Substantia nigra (tissue), 51 donors: ENCODE measurements at places on chromosomes 4 and X.

- DNase-seq = no peak
These were observed 66.6 kb downstream of the ING2 start for GRCh38 chr4:183571350-183571941.

DNA sequence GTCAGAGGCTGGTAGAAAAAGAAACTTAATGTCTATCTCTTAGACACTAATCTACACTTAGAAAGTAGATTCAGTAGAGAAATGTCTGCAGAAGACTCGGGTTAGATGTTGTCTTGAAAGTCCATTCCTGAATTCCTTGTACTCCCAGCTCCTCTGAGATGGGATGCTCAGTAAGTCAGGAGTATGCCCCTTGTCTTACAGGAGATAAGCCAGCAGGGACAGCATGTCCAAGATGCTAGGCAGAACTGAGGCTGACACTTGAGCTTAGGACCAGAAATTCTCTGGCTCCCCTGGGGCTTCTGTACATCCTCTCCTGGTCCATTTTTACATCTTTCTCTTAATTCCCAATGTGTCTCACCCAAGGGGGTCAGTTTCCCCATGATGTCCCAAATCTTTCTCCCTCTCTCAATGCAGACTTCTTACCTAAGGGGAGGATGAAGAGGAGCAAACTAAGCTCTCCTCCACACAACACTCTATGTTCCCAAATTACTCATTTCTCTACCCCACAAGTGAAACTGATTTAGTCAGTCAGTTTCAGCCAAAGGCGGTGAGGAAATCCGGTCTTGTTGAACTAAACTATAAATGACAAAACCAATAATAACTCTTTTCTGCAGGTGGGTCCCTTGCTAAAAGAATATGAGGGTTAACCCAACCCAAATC is 558.2 kb upstream of the DIPK2B start:
- DNase-seq = no peak

DNA sequence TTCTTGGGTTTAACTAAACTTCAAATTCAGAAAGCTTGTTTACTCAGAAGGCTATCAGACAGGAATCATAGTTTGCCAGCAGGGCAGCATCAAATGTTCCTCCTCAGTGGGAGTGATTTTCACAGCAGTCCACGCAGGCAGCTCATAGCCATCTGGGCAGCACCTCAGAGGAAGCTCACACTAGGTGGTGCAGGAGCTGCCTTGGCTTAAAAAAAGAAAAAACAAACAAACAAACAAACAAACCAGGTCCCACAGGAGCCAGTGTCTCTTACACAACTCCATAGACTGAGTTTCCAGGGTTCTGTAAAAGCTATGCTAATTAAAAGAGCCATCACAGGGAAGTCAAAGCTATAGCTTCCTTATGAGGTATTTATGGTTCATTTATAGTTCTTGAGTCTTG is 10.5 kb upstream of the KLHL5 start:
- no peak for DNase-seq

DNA sequence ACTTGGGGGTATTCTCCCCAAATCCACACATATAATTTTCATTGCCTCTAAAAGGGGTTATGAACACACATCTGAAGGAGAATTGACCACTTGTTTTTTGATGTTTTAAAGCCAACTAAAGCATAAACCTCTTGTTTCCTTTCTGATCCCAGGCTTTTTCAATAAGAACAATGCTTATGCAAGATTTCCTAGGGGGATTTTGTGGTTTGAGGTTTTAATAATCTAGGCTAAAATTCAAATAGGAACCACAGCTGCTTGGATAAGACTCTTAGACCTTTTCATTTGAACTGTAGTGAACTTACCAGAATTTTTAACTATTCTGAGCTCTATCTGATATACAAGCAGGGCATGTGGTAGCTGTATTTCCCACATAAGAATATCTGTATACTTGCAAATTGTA is 651.1 kb downstream of the ANKRD50 start:
- no peak for DNase-seq

- no peak for DNase-seq
These were observed 5.0 kb upstream of the MMAA start for GRCh38 chr4:145614233-145614610.
